Natural killer cell treated with Interleukin-12 subunit alpha and Interleukin-12 subunit beta and Interleukin-15 and Interleukin-18, amount 100 ng/mL, for 72 hours (primary cell): ENCODE measurements at places on chromosomes 2 and 18. TPM values are rescaled to one million over a fixed set of nuclear protein-coding genes. Genes with fewer than 3 reads are reported as not detected.

- no peak for DNase-seq
These were observed 4.0 kb downstream of the NAGK start for GRCh38 chr2:71072492-71072891.

DNA sequence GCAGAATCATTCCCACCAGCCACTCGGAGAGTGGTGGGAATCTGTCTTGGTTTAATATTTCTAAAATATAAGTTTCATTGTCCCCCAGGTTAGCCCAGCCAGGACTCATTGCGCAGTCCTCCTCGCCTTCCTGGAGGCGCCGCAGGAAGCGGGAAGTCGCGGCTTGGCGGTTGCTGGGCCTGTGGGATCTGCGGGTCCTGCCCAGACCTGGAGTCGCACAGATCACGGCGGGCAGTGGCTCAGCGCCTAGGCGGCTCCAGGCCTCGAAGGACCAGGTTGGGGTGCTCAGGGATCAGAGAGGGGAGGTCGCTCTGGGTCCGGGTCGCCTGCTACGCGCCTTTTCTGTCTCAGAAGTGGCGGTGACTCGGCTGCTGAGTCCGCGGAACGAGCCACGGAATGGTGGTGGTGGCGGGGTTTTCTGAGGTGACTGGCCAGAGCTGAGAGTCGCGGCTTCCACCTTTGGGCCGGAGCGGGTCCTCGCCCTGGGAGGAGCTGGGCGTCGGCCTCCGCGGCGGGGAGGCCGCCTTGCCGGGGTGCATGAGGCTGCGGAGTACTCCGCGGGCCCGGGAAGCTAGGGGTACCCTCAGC, 2.6 kb downstream of the HOXD3 start:
- DNase-seq, result no peak

DNA sequence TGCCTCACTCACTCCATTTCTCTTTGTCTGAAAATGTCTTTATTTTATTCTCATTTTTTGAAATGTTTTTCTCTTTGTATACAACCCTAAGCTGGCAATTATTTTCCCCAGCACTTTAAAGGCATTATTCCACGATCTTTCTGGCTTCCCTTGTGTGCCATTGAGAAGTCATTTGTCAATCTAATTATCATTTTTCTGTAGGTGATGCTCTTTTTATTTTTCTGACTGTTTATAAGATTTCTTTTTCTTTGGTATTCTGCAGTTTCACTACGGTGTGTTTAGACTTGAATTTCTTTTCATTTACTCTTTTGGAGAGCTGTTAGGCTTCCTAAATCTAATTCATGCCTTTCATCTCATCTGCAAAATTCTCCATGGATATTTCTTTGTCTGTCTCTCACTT, 8.1 kb downstream of the SCYGR4 start:
- no peak for DNase-seq

GRCh38 chr2:164617466-164617865, 3.8 kb downstream of the GRB14 start:
- DNase-seq, result no peak

DNA sequence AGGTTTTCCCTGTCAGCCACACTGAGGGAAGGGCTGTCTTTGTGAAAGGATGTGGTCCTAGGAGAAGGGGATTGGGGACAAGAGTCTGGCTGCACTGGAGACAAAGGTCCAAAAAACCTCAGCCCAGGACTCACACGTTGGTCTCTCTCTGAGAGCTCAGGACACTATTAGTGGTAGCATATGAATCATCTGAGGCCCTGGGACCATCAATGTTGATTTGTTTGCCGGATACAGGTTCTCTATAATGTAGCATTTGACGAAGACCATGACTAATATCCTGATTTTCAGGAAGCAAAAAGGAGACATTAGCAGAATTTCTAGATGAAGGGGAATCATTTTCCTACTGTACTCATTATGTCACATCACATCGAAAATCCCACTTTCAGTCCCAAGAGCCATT, 22.2 kb upstream of the DNAH6 start:
- DNase-seq, result no peak

- no peak for DNase-seq
These were observed 92.8 kb downstream of the HDAC4 start for GRCh38 chr2:239307921-239308613.

DNA sequence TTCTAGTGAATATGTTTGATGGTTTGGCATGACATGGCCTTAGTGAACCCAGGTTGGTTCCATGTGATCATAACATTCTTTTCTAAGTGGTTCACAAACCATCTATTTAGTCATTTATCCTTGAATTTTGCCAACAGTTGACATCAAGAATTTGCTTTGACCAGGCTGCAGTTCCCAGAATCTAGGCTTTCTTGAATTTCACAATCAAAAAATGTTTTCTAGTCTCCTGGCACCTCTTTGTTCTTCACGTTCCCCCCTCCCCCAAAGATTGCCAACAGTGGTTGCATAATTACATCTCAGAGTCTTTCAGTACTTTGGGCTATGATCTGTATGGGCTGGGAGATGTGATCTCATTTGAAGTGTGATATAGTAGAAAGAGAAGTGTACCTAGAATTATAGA, 124.0 kb downstream of the GATA6 start:
- DNase-seq, result no peak

DNA sequence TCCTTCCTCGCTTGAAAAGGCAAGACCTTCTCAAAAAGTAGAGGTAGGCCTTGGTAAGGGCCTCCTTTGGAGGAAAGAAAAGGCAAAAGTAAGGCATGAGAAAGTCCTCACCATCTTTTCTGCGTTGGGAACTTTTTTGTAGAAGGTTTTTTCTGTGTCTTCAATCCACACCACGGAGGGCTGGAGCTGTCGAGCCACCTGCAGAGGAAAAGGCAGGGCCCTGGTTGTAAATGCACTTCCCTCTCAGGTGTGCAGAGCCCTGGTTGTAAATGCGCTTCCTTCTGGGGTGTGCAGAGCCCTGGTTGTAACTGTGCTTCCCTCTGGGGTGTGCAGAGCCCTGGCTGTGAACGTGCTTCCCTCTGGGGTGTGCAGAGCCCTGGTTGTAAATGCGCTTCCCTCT, 80.2 kb upstream of the ASB18 start:
- DNase-seq, result no peak

Gene CD8B2
- total RNA-seq, result 0.10 TPM

Gene ACMSD
- total RNA-seq, result not detected

Gene KCNIP3
- total RNA-seq, result not detected

Gene SMYD5
- total RNA-seq, result 27.2 TPM
